Activated CD4-positive, alpha-beta T cell treated with anti-CD3 and anti-CD28 coated beads for 4 hours (primary cell): ENCODE measurements at places on chromosomes 6 and 20.

DNA sequence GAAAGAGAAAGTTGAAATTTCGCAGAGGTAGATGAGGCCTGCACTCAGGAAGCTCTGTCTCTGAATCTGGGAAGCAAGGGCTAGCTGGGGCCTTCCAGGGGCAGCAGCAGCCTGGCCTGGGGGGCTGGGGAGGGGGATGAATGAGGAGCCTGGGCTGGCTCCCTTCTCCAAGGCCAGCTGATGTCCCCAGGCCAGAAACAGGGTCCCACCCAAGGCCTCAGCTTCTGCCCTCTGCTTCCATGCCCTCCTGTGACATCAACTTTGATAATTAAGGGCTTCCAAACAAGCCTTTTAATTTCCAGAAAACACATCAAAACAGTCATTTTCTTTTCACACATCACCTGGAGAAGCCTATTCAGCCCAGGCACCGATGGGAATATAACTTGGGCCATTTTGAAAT, 15.4 kb downstream of the TFAP2A start:
- no peak for DNase-seq

- no peak for DNase-seq
These were observed 279.3 kb downstream of the BMP7 start for GRCh38 chr20:56986931-56987720.

DNA sequence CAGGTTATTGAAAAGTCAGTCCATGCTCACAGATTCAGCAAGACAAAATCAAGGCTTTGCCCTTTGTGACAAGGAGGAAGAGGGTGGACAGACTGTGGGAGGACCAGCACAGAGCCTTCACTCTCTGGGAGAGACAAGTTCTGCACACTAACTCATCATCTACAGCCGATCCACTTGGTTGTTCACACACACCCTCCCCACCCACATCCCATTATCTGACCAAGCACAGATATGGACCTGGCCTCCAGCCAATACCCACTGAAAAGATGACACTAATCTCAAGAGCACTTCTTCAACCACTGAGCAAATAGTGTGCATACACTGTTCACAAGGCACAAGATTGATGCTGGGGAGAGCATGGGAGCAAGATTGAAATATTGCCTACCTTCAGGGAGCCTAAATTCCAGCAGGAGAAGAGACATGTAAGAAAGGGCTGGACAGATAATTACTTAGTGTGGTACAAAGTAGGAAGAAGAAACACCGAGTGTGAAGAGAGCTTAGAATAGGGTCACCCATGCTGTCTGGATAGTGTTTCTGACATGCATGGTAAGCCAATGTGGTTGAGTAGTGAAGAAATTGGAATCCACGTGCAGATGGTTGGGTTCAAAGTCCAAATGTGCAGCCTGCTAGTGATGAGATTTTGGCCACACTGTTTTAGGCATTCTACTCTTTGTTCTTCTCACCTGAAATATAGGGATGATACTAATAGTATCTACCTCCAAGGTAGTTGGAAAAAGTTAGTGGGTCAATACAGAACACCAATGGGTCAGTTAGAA, 21.7 kb upstream of the IL17A start:
- no peak for DNase-seq

- DNase-seq, result no peak
These were observed 5.6 kb upstream of the MAN1A1 start for GRCh38 chr6:119355157-119355556.

GRCh38 chr20:24772667-24773066, 176.4 kb upstream of the CST7 start:
- no peak for DNase-seq

- DNase-seq, result no peak
These were observed 71.9 kb upstream of the RREB1 start for GRCh38 chr6:7035837-7036249.

DNA sequence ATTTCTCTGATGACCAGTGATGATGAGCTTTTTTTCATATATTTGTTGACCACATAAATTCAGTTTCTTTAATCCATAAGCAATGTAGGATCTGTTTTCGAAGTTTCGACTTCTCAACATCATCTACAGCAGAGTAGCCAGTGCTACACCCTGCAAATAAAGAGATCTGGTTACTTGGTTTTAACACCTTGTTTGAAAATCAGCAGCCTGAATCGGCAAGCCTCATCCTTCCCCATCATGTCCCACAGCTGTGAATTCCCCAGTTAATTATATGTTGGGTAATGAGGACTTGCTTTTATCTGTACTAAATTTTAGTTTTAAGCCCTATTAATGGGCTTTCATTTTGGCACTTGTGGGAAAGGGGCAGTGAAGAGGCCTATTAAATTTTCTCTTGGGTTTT, 80.6 kb downstream of the BMP2 start:
- no peak for DNase-seq

DNA sequence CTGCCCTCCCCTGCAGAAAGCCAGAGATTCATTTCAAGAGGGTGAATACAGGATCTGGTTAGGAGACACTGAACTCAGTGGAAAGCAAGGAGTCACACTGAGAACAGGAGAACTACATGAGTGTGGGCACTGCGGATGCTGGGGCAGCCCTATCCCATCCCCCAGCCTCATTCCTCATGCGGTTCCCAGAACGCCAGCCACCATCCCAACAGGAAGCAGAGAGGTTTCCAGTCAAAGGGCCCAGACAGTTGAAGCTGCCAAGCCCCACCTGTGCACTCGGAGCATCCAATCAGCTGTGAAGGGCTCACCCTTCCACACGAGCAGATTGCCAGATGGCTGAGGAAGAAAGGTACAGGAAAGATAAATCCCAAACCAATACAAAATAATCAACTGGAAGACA, 50.7 kb upstream of the PRND start:
- no peak for DNase-seq

DNA sequence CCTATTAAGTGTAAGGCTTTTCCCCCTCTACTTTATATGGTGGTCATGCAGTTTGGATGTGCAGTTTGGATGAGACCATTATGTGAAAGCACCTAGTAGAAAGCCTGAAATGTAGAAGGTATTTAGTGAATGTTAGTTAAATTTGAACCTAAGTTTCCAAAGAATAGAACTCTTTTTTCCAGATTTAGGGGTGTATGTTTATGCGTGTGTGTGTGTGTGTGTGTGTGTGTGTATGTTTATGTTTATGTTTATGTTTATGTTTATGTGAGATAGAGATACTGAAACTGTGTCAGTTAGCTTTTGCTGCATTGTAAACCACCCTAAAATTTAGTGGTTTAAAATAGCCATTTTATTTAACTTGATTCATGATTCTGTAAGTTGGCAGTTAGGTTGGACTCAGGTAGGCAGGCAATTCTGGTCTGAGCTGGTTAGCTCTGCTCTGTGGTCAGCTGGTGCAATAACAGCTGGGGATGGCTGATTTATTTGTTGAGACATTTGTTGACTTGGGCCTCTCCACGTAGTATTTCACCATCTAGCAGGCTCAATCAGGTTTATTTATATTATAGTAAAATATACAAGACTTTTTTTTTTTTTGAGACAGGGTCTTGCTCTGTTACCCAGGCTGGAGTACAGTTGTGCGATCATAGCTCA, 54.0 kb downstream of the STK4 start:
- no peak for DNase-seq

GRCh38 chr6:6348256-6348655, 27.8 kb upstream of the F13A1 start:
- no peak for DNase-seq

- no peak for DNase-seq
These were observed 2.1 kb upstream of the TNFAIP3 start for GRCh38 chr6:137864812-137865508.

- DNase-seq, result no peak
These were observed 281.9 kb downstream of the EPM2A start for GRCh38 chr6:145453376-145453775.

DNA sequence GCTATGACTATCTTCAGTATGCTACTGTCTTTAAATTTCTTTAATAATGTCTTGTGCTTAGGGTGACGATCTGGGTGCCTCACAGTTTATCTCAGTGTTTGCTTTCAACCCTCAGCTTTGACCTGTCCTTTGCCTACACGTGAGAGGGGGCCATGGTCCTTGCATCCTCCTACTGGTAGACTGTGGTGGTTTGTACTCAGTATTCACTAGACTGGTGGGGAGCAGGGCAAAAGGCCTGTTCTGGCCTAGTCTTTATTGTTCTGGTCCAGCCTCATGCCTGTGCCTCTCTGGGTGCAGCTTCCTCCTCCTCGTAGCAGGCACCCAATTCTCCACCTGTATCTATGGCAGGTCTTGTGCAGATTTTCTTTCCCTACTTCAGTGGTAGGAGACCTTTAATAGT, 354.9 kb downstream of the CD109 start:
- no peak for DNase-seq

DNA sequence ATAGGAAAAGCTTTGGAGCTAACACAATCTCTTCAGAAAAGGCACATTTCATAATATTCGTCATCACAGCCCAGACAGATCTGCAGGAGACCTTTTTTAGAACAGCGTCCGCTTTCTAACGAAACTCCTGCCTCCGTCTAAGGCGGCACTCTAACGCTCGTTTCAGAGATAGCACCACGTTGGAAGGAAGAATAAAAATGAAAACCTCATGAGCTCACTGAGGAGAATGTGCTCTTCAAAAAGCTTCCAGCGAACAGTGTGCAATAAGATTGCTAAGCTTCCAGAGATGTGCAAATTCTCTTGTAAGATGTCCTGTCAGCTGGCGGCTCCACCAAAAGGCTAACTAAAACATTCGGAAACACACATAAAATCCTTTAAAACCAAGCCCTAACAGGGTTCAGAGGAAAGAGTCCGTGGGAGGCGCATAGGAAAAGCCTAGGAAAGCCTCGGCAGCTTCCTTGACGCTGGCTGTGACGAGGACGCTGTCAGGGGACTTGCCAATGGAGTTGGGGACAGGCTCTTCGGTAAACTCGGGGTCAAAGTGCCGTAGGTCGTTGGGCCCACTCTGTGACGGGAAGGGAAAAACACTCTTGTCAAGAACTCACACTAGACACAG, 117.6 kb upstream of the SLC2A12 start:
- DNase-seq, result no peak

DNA sequence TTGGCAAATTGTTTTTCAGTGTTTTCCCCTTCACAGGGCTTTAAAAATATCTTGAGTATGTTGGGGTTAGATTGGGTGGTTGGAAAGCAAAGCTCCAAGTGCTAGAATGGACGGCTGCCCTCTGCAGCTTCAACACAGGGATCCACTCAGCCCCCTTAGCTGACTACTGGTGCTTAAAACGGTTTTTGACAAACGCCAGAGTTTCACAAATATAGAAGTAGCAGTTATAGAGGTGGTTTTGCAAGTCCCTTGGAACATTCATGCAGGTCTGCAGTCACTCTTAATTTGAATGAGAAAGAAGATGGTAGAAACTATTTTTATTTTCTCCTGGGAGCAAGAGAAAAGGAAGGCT, 175.9 kb downstream of the ARID1B start:
- DNase-seq, result no peak

DNA sequence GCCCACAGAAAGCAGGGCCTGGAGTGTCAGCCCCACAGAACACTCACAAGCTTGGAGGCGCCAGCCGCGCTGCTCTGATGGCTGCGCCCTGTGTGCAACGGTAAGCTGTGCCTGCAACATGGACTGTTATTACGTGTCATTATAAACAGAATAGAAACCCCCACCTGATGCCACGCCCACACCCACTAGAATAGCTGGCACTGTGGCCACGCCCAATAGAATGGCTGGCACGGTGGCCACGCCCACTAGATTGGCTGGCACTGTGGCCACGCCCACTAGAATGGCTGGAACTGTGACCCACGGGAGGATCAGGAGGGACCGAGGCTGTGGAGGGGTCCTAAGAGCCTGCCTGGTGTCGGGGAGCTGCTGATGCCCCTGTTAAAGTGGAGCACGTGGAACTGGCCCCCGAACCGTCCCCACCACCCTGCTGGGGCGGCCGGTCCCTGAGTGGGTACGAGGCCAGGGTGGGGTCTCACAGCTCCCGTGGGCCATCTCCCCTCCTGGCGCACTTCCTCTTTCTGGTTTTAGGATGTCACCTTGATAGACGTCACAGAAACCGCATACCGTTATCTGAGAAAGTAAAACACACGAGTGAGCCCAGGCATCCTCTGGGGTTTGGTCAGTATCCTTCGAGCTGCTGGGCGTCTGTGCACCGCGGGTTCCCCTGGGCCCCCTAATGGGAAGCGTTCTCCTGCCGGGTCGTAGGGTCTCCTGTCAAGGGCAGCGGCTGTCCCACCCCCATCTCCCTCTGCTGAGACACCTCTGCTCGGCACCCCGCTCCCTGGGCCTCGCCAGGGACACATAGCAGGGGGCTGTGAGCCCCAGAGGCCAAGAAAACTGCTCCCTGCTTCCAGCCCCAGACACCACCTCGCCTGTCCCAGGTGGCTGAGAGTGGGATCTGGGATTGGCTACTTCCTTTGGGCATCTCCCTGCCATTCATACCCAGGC, 25.4 kb downstream of the SLC17A9 start:
- peak; percentile 85 for DNase-seq

DNA sequence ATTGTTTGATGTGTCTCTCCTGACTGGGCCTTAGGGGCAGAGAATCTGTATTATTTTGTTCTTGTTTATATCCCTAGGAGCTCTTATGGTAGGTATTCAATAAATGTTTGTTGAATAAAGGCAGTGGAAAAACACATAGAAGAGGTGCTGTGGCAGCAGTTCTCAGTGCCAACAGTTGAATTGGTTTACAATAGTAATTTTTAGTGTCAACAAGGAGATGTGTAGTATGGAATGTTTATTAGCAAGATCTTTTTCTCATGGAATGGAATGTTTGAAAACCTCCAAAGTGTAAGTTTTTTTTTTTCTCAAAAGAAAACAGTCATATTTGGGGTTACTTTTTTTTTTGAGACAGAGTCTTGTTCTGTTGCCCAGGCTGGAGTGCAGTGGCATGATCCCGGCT, 28.0 kb downstream of the ASXL1 start:
- no peak for DNase-seq

DNA sequence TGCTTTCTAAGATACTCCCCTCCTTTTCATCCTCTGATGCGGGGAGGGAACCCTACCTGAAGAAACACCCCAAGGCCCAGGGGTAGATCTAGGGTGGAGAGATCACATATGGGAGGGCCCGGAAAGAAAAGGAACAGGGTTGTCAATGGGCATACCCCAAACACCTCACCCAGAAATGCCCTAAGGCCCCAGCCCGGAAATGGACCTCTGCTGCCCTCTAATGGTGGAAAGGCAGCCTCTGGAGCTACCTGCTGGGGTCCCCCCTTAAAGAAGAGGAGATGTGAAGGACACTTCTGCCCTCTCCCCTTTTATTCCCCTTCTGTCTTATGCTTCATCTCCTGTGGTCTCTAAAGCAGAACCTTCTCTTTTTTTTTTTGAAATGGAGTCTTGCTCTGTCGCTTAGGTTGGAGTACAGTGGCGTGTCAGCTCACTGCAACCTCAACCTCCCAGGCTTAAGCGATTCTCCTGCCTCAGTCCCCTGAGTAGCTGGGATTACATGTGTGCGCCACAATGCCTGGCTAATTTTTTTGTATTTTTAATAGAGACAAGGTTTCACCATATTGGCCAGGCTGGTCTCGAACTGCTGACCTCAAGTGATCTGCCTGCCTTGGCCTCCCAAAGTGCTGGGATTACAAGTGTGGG, 458 bp upstream of the ARMC12 start:
- peak; percentile 79 for DNase-seq
